ENCODE measurements at places on chromosomes 5 and 9.

- no peak for DNase-seq
Measured at GRCh38 chr5:141966275-141966962, 2.5 kb upstream of the RNF14 start.

DNA sequence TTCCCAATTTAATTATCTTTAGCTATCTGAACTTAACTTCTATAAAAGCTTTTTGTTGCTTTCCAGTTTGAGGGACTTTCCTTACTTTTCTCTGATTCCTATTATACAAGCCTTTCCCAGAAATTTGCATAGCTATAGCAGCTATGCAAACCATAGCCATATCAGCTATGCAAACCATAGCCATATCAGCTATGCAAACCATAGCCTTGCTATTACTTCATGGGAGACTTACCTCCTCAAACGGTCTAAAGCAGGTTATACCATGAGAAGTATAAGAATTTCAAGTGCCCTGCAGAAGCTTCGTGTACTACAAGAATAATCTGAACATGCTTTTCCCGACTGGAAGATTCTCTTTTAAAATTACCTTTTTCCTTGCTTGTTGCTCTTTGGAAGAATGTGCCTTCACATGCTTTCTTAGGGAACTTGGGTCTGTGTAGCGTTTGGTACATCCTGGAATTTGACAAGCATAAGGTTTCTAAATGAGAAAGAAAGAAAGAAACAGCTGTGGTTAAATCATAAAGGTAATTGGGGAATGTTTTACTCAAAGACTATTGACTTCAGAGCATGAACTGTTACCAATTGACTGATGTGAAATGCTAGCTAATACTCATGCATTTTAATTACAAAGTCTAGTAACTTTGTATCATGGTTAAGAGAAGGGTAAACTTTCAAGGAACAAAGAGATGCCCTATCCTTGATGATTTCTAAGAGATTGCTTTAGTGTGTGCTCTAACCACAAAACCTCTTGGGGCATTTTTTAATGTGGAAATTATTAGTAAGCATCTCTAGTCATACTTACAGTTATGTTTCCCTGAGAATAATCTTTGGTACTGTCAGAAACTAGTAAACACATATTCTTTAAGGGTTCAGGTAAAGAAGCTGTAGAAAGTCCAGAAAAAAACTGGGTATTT, 367.6 kb downstream of the GLIS3 start:
- DNase-seq, result no peak

DNA sequence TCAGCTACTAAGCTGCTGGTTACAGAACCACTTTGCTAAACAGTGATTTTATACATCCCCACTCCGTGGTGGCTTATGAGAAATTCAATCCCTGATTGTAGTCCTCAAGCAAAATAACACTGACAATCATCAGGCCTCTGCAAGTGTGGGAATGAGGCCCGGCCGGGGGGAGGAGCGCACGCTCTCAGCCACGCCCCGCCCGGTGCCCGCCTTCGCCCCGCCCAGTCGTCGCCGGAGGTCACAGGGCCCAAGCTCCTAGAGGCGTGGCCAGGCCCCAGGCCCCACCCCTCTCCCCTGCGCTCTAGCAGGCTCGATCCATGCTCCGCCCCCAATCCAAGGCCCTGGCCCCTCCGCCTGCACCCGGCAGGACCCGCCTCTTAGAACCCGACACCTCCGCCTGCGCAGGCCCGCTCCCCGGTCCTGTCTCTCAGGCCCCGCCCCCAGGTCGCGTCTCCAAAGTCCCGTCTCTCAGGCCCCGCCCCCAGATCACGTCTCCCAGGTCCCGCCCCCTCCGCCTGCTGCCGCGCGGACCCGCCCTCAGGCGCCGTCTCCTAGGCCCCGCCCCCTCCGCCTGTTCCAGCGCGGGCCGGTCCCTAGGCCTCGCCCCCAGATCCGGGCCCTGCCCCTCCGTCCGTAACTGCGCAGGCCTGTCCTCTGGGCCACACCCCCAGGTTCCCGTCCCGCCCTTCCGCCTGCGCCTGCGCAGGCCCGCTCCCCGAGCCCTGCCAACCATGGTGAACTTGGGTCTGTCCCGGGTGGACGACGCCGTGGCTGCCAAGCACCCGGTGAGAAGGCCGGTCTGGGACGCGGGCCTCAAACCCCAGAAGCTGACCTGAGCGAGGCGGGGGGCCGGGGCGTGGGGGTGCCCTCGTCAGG, at the start of gene TMEM141:
Gene TMEM141 (plus strand): TSS at position 705 of the 876 bp plus-strand sequence. CDS start 27 bp downstream, at position 732.
- DNase-seq, result peak; percentile 100

GRCh38 chr5:6745706-6746222, 32.5 kb downstream of the TENT4A start:
- DNase-seq, result peak; percentile 60

- no peak for DNase-seq
Measured at GRCh38 chr5:87877023-87877422, 391.6 kb downstream of the TMEM161B start.

GRCh38 chr5:139262059-139262741, 31.3 kb upstream of the MATR3 start:
- DNase-seq, result no peak

DNA sequence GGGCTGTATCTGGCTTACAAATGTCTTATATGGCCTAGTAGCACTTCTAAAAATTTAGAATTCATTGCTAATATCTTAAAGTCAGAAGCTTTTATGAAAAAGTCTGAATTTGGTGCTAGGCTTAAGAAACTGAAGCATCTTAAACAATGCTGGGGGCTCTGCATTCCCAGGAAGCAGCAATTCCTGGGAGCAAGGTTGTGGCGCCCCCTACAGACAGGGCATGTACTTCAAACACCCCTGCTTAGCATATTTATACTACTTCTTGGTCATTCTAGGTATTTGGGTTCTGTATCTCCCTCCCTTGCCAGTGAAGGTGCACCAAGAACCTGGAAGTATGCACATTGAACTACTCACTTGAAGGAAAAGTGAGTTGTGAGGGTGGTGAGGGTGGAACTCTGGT, 64.6 kb upstream of the GRIA1 start:
- DNase-seq, result no peak

DNA sequence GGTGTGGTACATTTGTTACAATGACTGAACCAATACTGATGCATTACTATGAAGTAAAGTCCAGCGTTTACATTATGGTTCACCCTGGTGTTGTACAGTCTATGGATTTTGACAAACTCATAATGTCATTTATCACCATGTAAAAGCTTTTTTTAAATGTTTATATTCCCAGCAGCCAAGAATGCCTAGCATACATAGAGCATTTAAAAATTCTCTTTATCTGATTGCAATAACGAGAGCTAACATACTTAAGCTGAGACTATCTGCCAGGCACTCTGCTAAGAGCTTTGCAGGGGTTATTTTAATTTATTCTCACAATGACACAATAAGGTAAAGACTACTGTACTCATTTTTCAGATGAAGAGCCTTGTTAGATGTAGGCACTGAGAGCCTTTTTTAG, 24.1 kb downstream of the PRDM6 start:
- DNase-seq, result no peak

- peak; percentile 10 for DNase-seq
Measured at GRCh38 chr5:119583684-119584083, 45.7 kb upstream of the FAM170A start.

DNA sequence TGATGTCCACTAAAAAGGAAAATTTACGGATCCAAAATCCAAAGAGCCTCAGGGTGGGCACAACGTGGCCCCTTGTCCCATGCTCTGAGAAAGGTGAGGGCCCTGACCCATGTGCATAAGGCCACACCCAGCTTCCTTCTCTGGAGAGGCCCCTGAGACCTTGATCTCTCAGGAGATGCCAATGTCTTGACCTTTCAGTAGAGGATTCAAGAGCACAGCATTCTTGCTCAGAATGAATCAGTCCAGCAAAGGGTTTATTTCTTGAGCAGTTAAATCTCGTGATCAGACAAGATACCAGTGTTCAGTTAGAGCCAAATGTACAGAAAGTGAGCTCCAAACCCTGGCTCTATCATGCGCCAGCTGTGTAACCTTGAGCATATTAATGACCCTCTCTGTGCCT, 115.9 kb upstream of the DAPK1 start:
- DNase-seq, result no peak

- peak; percentile 64 for DNase-seq
Measured at GRCh38 chr9:126860757-126861466, 473 bp downstream of the ZBTB34 start.

DNA sequence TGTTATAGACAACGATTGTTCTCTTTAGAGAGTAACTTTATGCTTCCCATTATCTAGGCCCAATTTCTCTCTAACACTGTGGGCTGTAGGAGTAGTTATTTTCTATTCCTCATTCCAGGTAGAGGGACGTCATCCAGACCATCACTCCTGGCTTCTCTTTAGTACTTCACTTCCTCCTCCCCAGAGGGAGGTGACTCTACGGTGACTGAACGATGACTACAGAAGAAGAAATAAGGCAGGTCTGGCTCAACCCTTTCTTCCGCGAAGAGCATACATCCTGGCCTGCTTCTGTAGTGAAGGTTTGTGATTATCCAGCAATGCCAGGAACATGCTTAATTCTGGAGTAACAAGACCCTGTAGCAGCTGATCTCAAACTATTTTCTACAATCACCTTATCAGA, 50.8 kb downstream of the HMGCR start:
- no peak for DNase-seq

- no peak for DNase-seq
Measured at GRCh38 chr5:1319436-1320256, 24.8 kb upstream of the TERT start.

DNA sequence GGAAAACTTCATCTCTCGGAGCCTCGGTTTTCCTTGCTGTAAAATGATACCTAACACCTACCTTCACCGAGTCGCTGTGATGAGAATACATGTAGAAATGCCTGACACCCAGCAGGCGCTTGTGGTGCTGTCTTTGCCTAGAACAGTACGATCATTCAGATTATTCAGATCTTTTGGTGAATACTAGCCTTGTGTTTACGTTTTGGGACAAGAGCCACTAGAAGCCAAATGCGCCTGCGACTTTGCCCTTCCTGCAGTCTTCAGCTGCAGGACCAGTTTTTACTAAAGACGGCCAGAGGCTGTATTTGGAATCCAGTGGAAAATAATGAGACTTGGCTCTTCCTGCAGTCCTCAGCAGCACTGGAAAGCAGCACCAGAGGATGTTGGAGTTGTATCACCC, 189.6 kb downstream of the TRIO start:
- DNase-seq, result no peak

DNA sequence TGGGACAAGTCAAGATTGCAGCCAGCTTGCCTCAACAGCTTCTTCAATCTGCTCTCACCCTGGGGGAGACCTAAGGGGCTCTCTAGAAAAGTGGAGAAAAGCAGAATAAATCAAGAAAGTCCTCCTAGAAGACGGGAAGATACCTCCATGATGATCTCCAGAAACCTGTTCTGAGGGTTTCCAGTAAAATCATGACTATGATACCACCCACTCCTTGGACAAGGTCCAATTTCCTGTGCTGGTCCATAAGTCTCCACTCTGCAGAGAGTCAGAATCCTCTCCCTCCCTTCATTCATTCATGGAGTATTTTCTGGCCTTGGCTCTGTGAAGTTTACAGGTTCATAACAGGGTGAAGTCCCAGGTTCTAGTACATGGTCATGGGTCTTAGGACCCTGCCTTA, 168.6 kb downstream of the SLC12A2 start:
- DNase-seq, result no peak

DNA sequence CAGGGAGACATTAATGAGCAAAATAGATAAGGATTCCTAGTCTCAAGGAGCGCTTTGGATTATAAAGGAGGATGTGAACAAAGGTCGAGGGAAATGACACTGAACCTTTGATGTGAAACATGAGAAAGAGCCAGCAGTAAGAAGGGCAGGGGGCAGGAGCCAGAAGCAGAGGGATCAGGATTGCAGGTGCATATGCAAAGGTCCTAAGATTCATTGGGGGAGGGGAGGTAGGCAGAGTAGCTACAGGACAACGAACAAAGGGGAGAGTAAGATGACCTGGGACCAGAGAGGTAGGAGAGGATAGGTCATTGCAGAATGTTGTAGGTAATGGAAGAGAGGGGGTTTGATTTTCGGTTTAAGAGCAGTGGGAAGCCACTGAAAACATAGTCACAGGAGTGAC, 129.2 kb upstream of the TRPM3 start:
- no peak for DNase-seq

DNA sequence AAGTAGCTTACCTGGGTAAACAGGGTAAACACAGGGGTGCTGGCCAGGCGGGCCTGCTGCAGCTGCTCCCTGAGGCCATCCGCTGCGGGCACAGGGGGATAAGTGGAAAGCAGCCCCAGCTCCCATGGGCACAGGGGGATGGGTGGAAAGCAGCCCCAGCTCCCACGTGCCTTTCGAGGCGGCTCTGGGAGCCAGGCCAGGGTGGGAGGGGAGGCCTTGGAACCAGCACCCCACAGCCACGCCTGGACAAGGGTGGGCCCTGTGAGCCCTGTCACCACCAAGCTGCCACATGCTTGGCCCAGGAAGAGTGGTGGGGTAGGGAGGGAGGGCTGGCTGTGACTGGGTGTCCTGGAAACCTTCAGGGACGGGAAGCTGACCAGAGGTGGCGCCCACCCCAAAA, 7.8 kb upstream of the CARD9 start:
- no peak for DNase-seq

GRCh38 chr5:125140855-125141254, 394.4 kb upstream of the ZNF608 start:
- no peak for DNase-seq

DNA sequence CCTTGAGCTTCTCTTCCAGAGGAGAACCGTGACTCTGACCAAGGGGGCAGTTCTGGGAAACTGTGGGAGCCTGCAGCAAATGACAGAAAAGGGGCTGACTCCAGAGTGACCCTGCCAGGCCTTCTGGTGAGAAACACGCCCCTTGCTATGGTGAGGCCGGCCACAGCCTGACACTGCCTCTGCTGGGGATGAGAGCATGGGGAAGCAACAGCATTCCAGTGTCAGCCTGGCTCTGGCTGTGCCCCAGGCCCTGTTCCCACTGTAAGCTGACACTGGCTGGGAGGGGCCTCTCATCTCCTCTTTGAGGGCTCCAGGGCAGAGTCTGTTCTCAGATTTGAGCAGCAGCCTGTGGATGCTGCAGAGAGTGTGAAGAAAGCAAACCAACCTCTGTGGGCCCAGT, 180.0 kb upstream of the IL12B start:
- DNase-seq, result no peak

GRCh38 chr5:88230546-88231066, 38.0 kb downstream of the TMEM161B start:
- no peak for DNase-seq

- DNase-seq, result no peak
Measured at GRCh38 chr5:92560698-92561401, 1020.2 kb downstream of the NR2F1-AS1 start.

DNA sequence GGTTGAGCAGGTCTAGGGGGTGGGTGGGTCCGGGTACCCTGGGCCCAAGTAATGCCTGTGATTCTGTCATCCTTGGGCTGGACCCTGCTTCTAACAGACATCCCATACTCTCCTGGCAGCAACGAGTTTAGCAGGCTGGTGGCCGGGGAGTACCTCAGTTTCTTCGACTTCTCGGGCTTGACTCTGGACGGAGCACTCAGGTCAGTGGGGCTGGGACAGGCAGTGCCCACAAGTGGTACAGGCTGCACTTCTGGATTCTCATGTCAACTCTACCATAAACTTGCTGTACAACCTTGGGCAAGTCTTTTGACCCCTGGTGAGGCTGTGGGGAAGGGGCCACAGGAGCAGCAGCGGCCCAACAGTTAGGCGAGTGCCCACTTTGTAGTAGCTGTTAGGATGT, 21.8 kb downstream of the PSD2 start:
- DNase-seq, result no peak

Measured in RKO (cell line).